Dermis microvascular lymphatic vessel endothelial cell (primary cell): ENCODE measurements at places on chromosomes 5 and 9. TPM values are rescaled to one million over a fixed set of nuclear protein-coding genes. Genes with fewer than 3 reads are reported as not detected.

GLRA1 gene
- not detected in 2 replicates for total RNA-seq

NR6A1 gene
- total RNA-seq, result 0.77 and 1.4 TPM in 2 replicates

ATOX1 gene
- total RNA-seq, result 45.1 and 62.0 TPM in 2 replicates

CYSRT1 gene
- total RNA-seq, result 0.13 and 0.25 TPM in 2 replicates

MAMDC4 gene
- 0.64 and 1.1 TPM in 2 replicates for total RNA-seq

S1PR3 gene
- total RNA-seq, result 0.63 and 1.2 TPM in 2 replicates

OGN gene
- total RNA-seq, result not detected in 2 replicates

DBH gene
- total RNA-seq, result not detected in 2 replicates

DHFR gene
- total RNA-seq, result 15.3 and 23.9 TPM in 2 replicates

PLPPR1 gene
- total RNA-seq, result not detected in 2 replicates

OTP gene
- total RNA-seq, result not detected in 2 replicates

GPR150 gene
- total RNA-seq, result 0.13 TPM in 2 replicates

SLC6A19 gene
- not detected in 2 replicates for total RNA-seq

CARTPT gene
- not detected in 2 replicates for total RNA-seq

FGD3 gene
- not detected in 2 replicates for total RNA-seq

EPB41L4B gene
- 0.39 and 0.51 TPM in 2 replicates for total RNA-seq

NTRK2 gene
- under 0.01 TPM in 1 of 2 replicates, not detected in the other for total RNA-seq

GZMA gene
- 0.13 TPM in 2 replicates for total RNA-seq

SYNPO gene
- 5.6 and 12.3 TPM in 2 replicates for total RNA-seq

CSF2 gene
- total RNA-seq, result 0.13 TPM in 1 of 2 replicates, not detected in the other

CFAP90 gene
- total RNA-seq, result not detected in 2 replicates
